Esophagus mucosa (tissue), 1 donor: ENCODE measurements at places on chromosomes 16 and 17. TPM values are rescaled to one million over a fixed set of nuclear protein-coding genes. Genes with fewer than 3 reads are reported as not detected.

TEKT5 gene
- total RNA-seq = not detected

DNA sequence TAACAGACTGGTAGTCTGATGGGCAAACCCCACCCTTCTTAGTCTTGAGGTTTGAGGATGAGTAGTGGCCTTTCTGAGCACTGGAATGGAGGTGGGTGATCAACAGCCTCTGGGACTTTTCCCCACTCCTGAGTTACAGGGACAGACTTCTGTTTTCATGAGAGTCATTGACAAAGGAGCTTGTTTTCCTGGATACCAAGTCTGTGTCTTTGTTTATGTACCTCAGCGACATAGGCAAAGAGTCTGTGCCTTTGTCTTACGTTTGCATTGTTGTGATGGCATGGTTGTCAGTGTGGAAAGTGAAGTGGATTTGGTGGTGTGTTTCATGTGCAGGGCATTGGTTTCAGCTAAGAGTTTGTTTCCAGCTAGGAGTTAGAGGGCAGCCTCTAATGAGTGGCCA lies 17.5 kb downstream of the EPN2 start:
- peak; percentile 9 for ATAC-seq

DNA sequence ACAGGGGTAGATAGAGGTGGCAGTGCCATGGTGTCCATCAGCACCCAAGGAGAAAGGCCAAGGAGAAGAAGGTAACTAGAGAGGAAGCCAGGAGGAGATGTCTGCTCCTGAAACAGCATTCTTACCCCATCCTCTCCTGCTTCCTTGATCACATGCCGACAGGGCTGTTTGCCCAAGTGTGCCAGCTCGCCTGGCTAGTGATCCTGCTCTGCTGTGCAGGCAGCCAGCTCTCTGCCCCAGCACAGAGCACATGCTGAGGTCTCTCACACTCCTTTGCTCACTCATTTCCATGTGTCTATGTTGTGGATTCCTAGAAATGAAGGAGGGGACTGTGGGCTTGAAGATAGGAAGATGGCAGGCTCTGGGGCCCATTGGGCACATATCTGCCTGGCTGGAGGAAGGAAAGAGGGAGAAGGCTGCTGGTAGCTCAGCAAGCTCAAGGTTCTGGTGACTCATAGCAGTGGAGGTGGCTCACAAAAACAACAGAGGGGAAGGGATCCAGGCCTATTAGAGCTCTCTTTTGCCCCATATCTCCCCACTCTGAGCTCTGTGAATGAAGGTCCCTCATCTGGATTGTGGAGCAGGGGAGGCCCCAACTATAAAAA lies 54.3 kb downstream of the NEUROD2 start:
- ATAC-seq = peak; percentile 48

CRYM gene
- 5.1 TPM for total RNA-seq

DNA sequence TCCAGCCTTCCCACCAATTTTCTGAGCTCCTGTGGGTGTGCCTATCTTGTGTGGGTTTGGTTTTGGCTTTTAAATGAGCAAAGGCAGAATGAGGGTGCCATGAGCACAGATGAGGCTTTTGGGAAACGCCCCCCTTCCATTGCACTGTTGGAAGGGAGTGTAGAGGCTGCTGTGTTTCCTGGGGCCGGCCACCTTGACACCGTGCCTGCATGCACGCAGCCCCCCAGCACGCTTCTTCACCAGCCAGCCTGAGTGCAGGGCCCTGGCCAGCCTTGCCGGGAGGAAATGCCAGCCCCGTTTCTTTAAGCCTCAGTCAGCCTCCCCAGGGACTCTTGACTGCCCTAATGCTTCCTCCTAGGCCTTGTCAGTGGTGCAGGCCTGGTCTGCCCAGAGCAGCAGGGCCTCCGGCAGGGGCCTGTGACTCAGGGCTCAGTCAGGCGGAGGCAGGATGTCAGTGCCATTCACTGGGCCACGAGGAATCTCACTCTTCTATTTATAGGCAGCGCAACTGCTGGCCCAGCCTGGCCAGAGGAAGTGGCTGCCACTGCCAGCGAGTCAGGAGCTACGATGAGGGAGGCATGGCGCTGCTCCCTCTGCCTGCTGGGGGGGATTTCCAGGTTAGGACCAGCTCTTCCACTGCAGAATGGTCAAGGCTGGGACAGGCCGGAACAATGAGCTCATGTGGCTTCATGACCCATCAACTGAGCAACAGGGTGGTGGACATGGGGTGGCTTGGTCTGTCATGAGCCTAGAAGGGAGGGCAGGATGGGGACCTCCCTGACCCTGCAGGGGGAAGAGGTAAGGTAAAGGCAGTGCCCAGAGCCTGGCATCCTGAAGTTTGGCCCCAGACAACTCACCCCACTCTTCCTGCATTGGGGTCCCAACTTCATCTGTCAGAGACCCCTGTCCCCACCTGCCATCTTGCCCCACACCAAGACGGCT lies 205.2 kb downstream of the RAB11FIP4 start:
- peak; percentile 94 for ATAC-seq

DNA sequence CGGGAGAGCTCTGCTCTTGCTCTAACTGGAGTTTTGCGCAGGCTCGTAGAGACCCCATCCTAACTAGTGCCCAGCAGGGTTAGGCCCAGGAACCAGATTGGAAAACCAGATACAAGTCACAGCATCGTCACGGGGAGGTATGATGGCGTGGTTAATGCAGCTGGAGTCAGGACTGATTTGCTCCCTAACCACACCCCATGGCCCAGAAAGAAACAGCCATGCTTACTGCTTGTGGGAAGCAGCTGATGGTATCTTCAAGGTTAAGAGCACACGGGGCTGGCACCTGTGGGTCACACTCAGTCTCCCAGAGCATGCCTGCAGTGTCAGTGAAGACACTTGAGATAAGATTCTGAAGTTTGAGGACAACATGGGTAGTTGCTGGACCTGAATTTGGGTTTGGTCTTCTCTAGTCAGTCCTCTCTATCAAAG lies 60.2 kb downstream of the WIPI1 start:
- no peak for ATAC-seq

DNA sequence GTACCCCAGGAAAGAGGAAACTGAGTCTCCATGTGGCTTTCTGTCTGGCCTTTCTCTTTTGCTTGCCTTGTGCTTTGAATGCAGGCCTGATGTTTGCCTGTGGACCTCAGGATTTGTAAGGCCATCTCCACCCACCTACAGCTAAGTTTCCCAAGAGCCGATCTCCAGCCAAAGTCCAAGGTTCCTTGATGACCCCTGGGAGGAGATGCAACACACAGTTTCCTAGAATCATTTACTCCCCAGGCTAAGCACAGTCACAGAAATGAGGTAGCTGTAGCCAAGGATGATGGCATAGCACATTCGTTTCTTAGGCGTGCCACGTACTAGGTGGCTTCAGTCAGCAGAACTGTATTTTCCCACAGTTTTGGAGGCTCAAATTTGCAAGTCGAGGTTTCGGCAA lies 595.4 kb downstream of the MAF start:
- no peak for ATAC-seq

- no peak for ATAC-seq
Observed at GRCh38 chr17:67044940-67045339, 586 bp downstream of the CACNG1 start.

PDE6G gene
- not detected for total RNA-seq
